ENCODE measurements at places on chromosomes 4 and X. TPM values are rescaled to one million over a fixed set of nuclear protein-coding genes. Genes with fewer than 3 reads are reported as not detected.

Gene UGT2B10
- 0.06 TPM for total RNA-seq

Gene C4orf54
- not detected for total RNA-seq

Gene H2BW2
- total RNA-seq, result not detected

Gene CNKSR2
- total RNA-seq, result 2.5 TPM

Gene PAGE5
- total RNA-seq, result not detected

Gene GSPT2
- 7.8 TPM for total RNA-seq

Gene IQSEC2
- total RNA-seq, result 40.5 TPM

Gene EGFL6
- total RNA-seq, result not detected

Gene ANOS1
- 0.02 TPM for total RNA-seq

Gene MTCP1
- total RNA-seq, result 23.3 TPM

Gene SPANXN5
- 0.06 TPM for total RNA-seq

Gene SAGE1
- total RNA-seq, result not detected

Gene FGB
- total RNA-seq, result 24.5 TPM

All from A549 treated with Hydrocortisone at 1 μM for 4 hours (cell line).